ENCODE measurements at places on chromosomes 6 and 20. TPM values are rescaled to one million over a fixed set of nuclear protein-coding genes. Genes with fewer than 3 reads are reported as not detected.

Gene C4A
- total RNA-seq: 5.1 TPM

Gene SLC35F1
- 0.07 TPM for total RNA-seq

Gene SAPCD1
- 18.2 TPM for total RNA-seq

Gene PRRT1
- 6.1 TPM for total RNA-seq

Gene SLC22A2
- not detected for total RNA-seq

Gene ADGRB3
- total RNA-seq: not detected

Gene CLIC5
- 0.20 TPM for total RNA-seq

Gene ACAT2
- total RNA-seq: 41.6 TPM

Gene PPP1R16B
- total RNA-seq: 0.52 TPM

Gene RCAN2
- 0.57 TPM for total RNA-seq

Gene PAX1
- not detected for total RNA-seq

Gene CD109
- 42.1 TPM for total RNA-seq

Gene FRK
- total RNA-seq: 3.7 TPM

Gene CTSZ
- total RNA-seq: 100 TPM

Gene ZC2HC1B
- not detected for total RNA-seq

GRCh38 chr20:11919581-11919980 lies 1.9 kb downstream of the BTBD3 start:
- H3K36me3 ChIP-seq: no peaks in the 10 kb centered on the region
- H3K4me3 ChIP-seq: no peak overlapping the region
- no peak overlapping the region for H3K27ac ChIP-seq
- no peaks in the 10 kb centered on the region for H3K27me3 ChIP-seq
- no peak for DNase-seq

DNA sequence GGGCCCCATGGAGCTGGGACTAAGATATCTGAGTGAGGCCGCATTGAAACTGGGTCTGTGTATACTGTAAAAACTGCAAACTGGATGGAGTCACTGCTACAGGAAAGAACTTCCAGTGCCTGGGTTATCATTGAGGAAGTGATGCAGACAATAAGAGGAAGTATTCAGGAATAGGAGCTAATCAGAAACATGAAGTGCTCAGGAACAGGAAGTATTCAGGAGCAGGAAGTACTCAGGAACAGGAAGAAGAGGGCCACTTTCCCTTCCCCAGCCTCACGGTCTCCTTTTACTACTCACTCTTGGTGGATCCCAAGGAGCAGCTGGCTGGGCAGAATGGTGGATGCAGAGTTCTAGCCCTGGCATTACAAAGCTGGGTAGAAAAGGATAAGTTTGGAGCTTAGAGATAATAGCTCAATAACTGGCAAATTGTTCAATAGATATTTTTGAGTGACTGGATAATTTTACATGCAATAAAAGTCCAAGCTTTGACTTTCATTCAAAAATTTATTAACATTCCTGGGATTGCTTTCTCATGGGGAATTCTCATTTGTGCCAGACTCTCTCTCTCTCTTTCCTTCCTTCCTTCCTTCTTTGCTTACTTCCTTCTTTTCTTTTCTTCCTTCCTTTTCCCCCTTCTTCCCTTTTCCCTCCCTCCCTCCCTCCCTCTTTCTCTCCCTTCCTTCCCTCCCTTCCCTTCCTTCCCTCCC lies 82.2 kb upstream of the PAX1 start:
- peaks cover 21% of the 10 kb centered on the region for H3K27me3 ChIP-seq
- H3K4me1 ChIP-seq: no peaks in the 10 kb centered on the region
- H3K4me3 ChIP-seq: no peak overlapping the region
- no peak for DNase-seq

DNA sequence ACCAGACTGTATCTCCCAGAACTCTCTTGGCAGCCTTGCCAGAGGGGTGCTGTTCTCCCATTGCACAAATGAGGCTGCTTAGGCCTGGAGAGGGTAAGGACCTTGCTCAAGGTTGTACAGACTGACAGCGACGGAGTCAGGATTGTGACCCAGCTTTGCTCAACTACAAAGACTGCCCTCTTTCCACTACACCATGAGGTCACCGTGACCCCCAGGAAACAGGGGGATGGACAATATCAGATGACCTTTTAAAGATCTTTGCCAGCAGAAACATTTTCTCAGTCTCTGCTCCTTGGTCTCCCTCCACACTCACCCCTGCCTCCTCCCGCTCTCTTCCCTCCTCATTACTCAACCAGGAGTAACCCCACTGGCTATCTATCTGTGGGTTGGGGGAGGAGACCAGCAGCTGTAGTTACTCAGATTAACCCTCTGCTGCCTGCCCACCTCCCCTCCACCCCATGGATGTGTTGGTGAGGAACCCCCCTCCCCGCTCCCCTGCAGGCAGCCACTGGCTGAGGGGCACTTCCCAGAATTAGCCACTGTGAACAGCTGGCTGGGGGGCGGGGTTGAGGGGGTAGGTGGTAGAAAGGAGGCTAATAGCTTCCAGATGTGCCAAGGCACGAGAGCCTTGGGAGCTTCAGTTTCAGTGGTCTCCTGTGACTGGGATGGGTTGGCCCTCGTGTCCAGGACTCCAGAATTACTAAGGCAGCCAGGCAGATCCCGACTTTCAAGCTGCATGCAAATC lies 26.9 kb upstream of the MRPS18A start:
- H3K36me3 ChIP-seq: no peaks in the 10 kb centered on the region
- H3K4me3 ChIP-seq: no peak overlapping the region
- no peak for DNase-seq
- H3K4me1 ChIP-seq: no peaks in the 10 kb centered on the region

- no peak overlapping the region for H3K4me3 ChIP-seq
- H3K27me3 ChIP-seq: no peaks in the 10 kb centered on the region
- no peaks in the 10 kb centered on the region for H3K4me1 ChIP-seq
- no peak for DNase-seq
- H3K36me3 ChIP-seq: no peaks in the 10 kb centered on the region
- no peak overlapping the region for H3K27ac ChIP-seq
Observed at GRCh38 chr20:63357921-63358905, 2.9 kb downstream of the CHRNA4 start.

GRCh38 chr20:47762699-47763268 lies 22.5 kb downstream of the SULF2 start:
- DNase-seq: no peak
- no peaks in the 10 kb centered on the region for H3K4me1 ChIP-seq
- H3K4me3 ChIP-seq: no peak overlapping the region
- no peak overlapping the region for H3K27ac ChIP-seq
- H3K36me3 ChIP-seq: no peaks in the 10 kb centered on the region

DNA sequence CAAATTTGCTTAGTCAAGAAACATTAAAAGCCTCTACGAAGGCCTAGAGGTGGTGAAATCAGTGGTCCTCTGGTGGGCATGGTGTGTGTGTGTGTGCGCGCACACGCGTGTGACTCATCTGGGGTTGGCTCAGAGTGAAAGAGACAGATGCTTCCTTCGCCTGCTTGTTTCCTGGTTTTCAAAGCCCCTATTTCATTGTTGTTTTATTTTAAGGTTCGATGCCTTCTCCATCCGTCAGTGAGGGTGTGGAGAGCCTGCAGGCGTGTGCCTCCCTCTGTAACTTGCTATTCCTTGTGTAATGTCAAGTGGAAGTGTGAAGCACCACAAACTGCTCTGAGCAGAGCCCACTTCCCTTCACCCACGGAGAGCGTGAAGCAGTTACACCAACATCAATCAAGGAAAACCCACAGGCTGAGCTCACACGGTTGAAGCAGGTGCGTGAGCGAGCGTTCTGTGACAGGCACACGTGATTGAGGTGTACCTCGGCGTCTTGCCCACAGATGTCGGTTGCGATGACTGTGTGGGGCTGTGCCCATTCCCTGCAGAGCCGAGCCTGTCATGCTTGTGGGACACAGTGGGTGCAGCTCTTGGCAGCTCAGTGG lies 233.9 kb downstream of the PRL start:
- H3K4me1 ChIP-seq: no peaks in the 10 kb centered on the region

GRCh38 chr6:142444881-142445301 lies 143.1 kb downstream of the ADGRG6 start:
- no peak overlapping the region for H3K27ac ChIP-seq
- no peak for DNase-seq
- peaks cover 9% of the 10 kb centered on the region for H3K36me3 ChIP-seq
- no peaks in the 10 kb centered on the region for H3K4me1 ChIP-seq
- no peak overlapping the region for H3K4me3 ChIP-seq

- H3K4me1 ChIP-seq: peaks cover 6% of the 10 kb centered on the region
- H3K4me3 ChIP-seq: no peak overlapping the region
- DNase-seq: peak; percentile 6
- no peak overlapping the region for H3K27ac ChIP-seq
Observed at GRCh38 chr6:84074988-84075781, 41.6 kb downstream of the MRAP2 start.

- H3K36me3 ChIP-seq: no peaks in the 10 kb centered on the region
- H3K27me3 ChIP-seq: no peaks in the 10 kb centered on the region
- H3K4me1 ChIP-seq: peaks cover 44% of the 10 kb centered on the region
- peak overlapping the region; percentile 80 for H3K4me3 ChIP-seq
- DNase-seq: no peak
Observed at GRCh38 chr6:143679041-143679440, 1.3 kb downstream of the PHACTR2 start.

GRCh38 chr6:69408886-69409285 lies 387.9 kb downstream of the LMBRD1 start:
- H3K27me3 ChIP-seq: no peaks in the 10 kb centered on the region
- H3K36me3 ChIP-seq: no peaks in the 10 kb centered on the region
- no peaks in the 10 kb centered on the region for H3K4me1 ChIP-seq
- DNase-seq: no peak
- H3K4me3 ChIP-seq: no peak overlapping the region

DNA sequence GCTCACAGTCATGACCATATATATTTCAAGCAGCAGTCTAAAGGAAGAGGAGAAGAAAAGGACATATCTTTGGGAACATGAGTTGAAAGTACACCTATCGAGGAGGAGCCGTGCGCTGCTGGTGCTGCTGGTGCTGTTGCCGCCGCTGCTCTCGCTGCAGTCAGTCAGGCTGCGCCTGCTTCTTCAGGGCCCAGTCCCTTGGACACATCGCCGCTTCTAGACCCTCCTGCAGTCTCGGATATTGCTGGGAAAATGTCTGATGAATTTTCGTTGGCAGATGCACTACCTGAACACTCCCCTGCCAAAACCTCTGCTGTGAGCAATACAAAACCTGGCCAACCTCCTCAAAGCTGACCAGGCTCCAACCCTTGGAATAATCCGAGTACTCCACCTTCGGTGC lies 8.2 kb upstream of the ASCC3 start:
- no peaks in the 10 kb centered on the region for H3K27me3 ChIP-seq
- no peak overlapping the region for H3K27ac ChIP-seq
- H3K4me3 ChIP-seq: no peak overlapping the region
- DNase-seq: no peak
- no peaks in the 10 kb centered on the region for H3K4me1 ChIP-seq

DNA sequence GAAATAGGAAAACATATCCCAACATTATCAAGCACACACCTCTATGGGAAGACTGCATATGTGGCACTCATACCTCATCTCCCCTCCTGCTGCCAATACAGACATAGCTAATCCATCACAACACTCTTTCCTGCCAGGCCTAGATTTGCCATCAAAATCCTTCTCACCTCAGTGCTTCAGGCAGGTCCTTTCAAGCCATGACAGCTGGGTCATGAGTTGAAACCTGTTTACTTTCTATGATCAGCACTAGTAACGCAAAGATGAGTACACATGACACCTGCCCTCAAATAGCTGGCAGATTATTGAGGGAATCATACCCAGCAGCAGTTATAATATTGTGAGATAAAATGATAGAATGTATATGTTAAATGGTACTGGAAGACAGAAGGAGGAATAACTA lies 183.1 kb downstream of the AIG1 start:
- no peaks in the 10 kb centered on the region for H3K36me3 ChIP-seq
- no peaks in the 10 kb centered on the region for H3K27me3 ChIP-seq
- no peak overlapping the region for H3K27ac ChIP-seq

- no peaks in the 10 kb centered on the region for H3K27me3 ChIP-seq
- H3K36me3 ChIP-seq: no peaks in the 10 kb centered on the region
- DNase-seq: no peak
- H3K4me1 ChIP-seq: peaks cover 27% of the 10 kb centered on the region
Observed at GRCh38 chr20:50194422-50194830, 3.8 kb downstream of the CEBPB start.

- no peak overlapping the region for H3K4me3 ChIP-seq
- DNase-seq: no peak
- no peak overlapping the region for H3K27ac ChIP-seq
- no peaks in the 10 kb centered on the region for H3K36me3 ChIP-seq
- peaks cover 4% of the 10 kb centered on the region for H3K27me3 ChIP-seq
Observed at GRCh38 chr6:44737829-44738528, 350.5 kb downstream of the CDC5L start.

GRCh38 chr6:14665827-14666724 lies 548.5 kb downstream of the CD83 start:
- H3K27ac ChIP-seq: no peak overlapping the region
- no peak overlapping the region for H3K4me3 ChIP-seq
- DNase-seq: no peak
- H3K27me3 ChIP-seq: peaks cover 4% of the 10 kb centered on the region
- H3K4me1 ChIP-seq: no peaks in the 10 kb centered on the region

DNA sequence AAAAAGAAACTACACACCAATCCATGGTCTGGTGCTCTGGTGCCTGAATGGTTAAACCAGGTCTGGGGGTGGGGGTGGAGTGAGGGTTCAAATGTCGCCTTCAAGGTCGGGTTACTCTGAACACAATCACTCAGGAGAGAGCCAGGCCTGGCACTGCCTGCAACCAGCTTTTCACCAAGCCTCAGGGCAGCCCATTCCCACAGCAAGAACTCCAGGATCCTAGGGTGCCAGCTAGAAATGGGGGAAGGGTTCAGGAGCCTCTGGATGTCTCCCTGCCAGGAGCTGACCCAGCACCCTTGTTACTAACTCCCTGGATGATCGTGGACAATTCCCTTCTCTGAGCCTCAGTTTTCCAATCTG lies 6.7 kb downstream of the SDC4 start:
- 0 out of 2 replicates have a peak overlapping the region, but pooled peaks have one; percentile 4 for H3K4me3 ChIP-seq
- peaks cover 13% of the 10 kb centered on the region for H3K36me3 ChIP-seq

DNA sequence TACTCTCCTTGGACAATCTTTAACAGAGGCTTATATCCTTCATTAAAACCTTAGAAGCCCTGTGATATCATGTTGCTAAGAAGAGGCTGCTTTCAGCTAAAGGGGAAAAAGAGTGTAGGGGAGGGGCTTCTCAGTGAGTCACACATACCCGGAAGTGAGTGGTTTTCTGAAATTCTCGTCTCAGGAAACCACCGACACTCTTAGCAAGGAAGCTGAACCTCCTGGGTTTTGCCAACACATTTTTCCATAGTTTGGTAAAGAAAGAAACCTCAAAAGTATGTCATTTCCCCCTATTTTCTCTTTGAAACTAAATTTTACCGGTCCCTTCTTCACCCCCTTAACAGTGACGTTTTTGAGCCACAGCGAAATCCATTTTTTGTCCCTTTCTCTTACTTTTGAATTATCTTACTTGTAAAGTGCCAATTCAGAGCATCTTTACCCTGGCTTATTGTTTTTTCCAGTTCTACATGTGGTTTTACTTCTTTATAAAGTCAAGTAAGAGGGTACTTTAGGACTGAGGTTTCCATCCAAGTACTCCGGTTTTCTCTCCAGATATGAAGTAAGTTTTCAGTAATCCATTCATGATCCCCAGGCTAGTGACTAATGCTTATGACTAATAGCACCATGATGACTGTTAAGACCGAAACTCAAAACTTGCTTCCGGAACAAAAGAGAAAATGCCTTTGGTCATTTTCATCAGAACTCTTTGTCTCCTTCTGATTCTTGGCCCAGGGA lies 219.3 kb downstream of the ARHGAP18 start:
- H3K27me3 ChIP-seq: no peaks in the 10 kb centered on the region
- H3K27ac ChIP-seq: peak overlapping the region; percentile 100
- no peaks in the 10 kb centered on the region for H3K36me3 ChIP-seq
- H3K4me3 ChIP-seq: peak overlapping the region; percentile 33

GRCh38 chr6:170045563-170045960 lies 245.3 kb downstream of the DLL1 start:
- H3K4me1 ChIP-seq: no peaks in the 10 kb centered on the region
- H3K4me3 ChIP-seq: no peak overlapping the region
- H3K27ac ChIP-seq: no peak overlapping the region
- H3K27me3 ChIP-seq: no peaks in the 10 kb centered on the region
- DNase-seq: no peak
